ENCODE measurements at places on chromosomes 1 and 21.

GRCh38 chr1:235073968-235074522 lies 54.6 kb downstream of the TOMM20 start:
- peaks cover 54% of the 10 kb centered on the region for H3K4me1 ChIP-seq
- H3K36me3 ChIP-seq = no peaks in the 10 kb centered on the region
- DNase-seq = peak; percentile 75
- no peaks in the 10 kb centered on the region for H3K27me3 ChIP-seq
- H3K4me3 ChIP-seq = no peak overlapping the region

DNA sequence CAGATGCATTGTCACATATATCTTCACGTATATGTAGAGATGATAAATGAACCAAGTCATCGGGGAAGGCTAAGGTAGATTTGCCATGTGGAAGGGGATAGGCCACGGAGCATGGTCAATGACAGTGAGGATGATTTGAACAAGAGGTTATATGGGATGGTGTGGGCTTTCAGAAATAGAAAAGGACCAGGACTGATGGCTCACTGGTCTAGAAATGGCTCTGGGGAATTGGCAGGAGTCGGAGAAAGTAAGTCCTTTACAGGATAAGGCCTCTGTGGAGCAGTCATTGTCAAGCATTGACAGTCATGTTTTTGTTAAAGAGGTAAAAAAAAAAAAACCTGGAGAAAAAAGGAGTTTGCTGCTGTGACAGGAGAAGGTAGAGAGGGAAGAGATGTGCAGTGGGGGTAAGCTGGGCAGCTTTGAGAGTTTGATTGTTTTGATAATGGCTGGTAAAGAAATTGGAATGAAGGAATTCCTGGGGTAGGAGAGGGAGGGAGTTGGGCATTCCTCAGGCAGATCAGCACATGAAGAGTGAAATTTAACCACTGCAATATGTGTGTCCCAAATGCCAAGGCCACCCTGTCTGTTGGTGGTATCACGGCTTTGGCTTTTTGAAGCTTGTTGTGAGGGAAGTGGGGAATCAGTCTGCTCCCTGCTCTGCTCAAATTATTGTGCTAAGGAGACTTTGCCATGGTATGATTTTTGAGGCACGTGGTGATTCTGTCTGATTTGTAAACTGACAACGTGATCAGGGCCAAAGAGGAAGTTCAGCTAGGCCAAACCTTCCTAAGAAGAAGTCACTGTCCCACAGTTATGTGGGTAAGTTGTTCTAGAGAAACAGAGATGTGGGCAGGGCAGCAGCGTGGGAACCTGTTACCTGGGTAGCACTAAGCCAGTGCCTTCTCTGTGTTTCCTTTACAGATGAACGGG lies 26.0 kb downstream of the MACF1 start:
- no peaks in the 10 kb centered on the region for H3K36me3 ChIP-seq
- no peak for DNase-seq
- no peak overlapping the region for H3K4me3 ChIP-seq
- H3K4me1 ChIP-seq = peaks cover 25% of the 10 kb centered on the region
- H3K27me3 ChIP-seq = no peaks in the 10 kb centered on the region

GRCh38 chr1:5296095-5296494 lies 641.7 kb downstream of the AJAP1 start:
- H3K27me3 ChIP-seq = no peaks in the 10 kb centered on the region
- no peak for DNase-seq
- H3K4me1 ChIP-seq = no peaks in the 10 kb centered on the region
- no peak overlapping the region for H3K4me3 ChIP-seq
- no peak overlapping the region for H3K27ac ChIP-seq

DNA sequence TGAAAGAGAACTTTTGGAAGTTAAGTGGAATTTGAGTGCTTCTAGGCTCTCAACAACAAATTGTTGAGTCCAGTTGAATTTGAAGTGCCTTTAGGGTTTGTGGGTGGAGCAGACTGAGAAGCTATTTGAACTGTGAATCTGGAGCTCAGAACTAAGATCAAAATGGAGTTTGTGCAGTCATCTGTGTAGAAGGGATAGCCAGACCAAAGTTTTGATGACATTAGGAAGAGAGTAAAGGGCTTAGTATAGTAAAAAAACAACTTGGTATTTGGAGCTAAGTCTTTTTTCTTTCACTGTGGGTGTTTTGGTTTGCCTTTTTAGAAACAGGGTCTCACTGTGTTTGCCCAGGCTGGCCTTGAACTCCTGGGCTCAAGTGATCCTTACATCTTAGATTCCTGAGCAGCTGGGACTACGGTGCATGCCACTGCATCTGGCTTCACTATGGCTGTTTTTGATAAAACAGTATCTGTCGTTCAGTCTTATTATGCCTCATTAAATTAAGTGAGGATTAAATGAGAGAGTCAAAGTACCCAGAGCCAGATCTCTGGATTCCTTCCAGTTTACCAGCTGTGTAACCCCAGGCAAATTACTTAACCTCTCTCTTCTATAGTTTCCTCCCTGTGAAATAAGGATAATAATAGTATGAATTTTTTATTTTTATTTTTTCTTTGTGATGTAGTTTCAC lies 20.0 kb downstream of the HDAC1 start:
- H3K27ac ChIP-seq = no peak overlapping the region
- H3K4me1 ChIP-seq = peaks cover 5% of the 10 kb centered on the region
- DNase-seq = no peak
- H3K4me3 ChIP-seq = no peak overlapping the region

DNA sequence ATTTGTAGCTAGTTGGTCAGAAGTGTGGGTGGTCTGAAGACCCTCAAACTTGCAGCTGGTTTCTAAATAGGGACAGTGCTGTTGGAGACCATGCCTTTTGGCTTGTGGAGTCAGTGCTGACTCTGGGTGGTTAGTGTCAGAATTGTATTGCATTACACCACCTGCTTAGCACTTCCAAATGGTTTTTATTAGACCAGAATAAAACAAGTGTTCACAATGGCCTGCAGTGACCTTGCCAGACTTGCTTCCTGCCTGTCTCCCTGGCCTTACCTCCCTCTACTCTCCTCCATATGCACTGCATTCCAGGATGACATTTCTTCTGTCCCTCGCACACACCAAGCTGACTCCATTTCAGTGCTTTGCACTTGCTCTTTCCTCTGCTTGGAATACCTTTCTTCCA lies 72.7 kb upstream of the CNIH3 start:
- no peaks in the 10 kb centered on the region for H3K36me3 ChIP-seq
- H3K4me1 ChIP-seq = no peaks in the 10 kb centered on the region
- no peak overlapping the region for H3K27ac ChIP-seq
- no peak for DNase-seq
- H3K4me3 ChIP-seq = no peak overlapping the region

Data from upper lobe of left lung (tissue), 6 donors.